ENCODE measurements at places on chromosomes 1 and 21.

GRCh38 chr21:44370027-44370735, 16.8 kb downstream of the TRPM2 start:
- DNase-seq: no peak

GRCh38 chr1:62283986-62284385, 35.2 kb downstream of the KANK4 start:
- DNase-seq: no peak

GRCh38 chr1:156910309-156910782, 10.1 kb upstream of the LRRC71 start:
- DNase-seq: peak; percentile 72

GRCh38 chr1:230236301-230237008, 169.4 kb downstream of the GALNT2 start:
- no peak for DNase-seq

GRCh38 chr1:58864654-58865053, 80.8 kb upstream of the JUN start:
- DNase-seq: no peak

GRCh38 chr1:165364568-165365133, 8.1 kb upstream of the LMX1A start:
- DNase-seq: peak; percentile 63

Data from GM03348 (cell line).